CD4-positive, alpha-beta T cell treated with Interleukin-2 at 100 ng/mL for 4 hours (primary cell): ENCODE measurements at places on chromosomes 12 and 14.

- DNase-seq, result no peak
These were observed 137.0 kb upstream of the KRAS start for GRCh38 chr12:25387732-25388050.

GRCh38 chr12:128542844-128543243 is 275.9 kb downstream of the TMEM132C start:
- DNase-seq, result no peak

DNA sequence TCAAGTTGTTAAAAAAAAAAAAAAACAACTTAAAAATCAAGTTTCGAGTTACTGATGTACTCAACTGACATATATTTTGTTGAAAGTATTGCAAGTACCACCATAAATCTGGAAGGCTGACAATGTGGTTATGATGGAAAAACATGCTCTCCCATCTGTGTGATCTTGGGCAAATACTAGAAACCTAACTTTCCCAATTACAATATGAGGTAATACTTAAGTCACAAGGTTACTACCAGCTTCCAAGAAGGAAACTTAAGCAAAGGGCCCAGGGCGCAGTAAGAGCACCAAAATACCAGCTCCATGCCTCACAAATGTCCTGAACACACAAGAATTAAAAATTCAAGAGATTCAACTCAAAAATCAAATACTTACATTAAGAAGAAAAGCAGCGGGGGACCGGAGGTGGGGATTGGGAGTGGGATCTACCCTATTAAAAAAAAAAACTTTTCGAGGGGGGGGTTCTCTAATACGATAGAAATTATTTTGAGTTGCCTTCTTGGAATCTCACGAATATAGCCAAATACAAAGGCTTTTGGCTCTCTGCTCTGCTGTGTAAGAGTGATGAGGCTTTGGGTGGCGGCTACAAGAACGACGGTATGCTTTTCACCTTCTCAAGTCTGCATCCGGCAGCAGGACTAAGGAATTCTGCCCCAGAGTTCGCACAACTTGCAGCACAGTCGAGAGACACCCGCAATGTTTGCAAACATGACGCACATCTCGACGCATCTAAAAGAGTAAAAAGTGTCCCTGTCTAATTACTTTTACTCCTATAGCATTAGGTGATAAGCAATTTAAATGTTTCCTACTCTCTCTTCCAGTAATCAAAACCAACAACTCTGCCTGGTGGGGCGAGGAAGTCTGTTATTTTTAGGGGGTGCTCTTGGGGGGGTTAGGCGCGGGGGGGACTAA is 1.1 kb downstream of the SAV1 start:
- peak; percentile 33 for DNase-seq

DNA sequence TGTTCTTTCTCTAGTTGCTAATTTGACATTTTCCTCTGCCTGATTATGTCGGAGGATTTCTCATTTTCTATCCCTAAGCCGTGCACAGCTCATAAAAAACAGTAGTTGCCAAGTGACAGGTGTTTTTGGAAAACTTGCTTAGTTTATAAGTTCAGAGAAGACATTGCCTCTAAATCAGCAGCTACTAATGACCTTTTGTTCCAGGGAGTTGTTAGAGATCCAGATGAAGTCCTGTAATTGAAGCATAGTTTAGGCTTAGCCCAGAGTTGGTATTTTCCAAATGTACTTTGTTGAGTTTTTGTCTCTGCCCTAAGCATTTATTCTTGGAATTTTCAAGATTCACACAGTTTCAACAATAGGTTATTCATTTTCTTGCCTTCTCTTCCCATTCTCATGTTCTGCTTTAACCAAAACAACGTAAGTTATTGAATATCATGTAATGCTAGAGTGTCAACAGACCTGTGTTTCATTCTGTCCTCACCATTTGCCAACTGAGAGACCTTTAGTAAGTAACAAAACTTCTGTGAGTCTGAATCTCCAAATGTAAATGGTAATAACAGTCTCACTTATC is 110.0 kb upstream of the SLCO1C1 start:
- no peak for DNase-seq

DNA sequence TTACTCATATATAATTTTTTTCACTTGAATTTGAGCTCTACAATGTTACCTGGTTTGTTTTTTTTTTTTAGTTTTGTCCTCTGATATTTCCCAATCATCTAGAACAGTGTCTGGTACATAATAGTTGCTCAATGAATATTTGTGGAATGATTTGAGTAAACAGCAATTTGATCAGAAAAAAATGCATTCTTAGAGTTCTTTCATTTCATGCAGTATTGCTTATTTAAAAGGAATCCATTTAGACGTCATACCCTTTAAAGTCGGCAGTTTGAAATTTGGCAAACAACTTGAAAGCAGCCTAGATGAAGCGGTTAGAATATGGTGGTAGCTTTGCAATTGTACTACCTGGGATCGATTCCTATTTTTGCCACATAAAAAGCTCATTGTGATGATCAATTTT is 140.0 kb downstream of the PDE3A start:
- no peak for DNase-seq

GRCh38 chr14:92495027-92495426 is 18.6 kb upstream of the RIN3 start:
- DNase-seq, result no peak

- DNase-seq, result no peak
These were observed 65.4 kb downstream of the C14orf132 start for GRCh38 chr14:96104469-96105057.

- no peak for DNase-seq
These were observed 297.1 kb upstream of the TBX3 start for GRCh38 chr12:114981036-114981435.

DNA sequence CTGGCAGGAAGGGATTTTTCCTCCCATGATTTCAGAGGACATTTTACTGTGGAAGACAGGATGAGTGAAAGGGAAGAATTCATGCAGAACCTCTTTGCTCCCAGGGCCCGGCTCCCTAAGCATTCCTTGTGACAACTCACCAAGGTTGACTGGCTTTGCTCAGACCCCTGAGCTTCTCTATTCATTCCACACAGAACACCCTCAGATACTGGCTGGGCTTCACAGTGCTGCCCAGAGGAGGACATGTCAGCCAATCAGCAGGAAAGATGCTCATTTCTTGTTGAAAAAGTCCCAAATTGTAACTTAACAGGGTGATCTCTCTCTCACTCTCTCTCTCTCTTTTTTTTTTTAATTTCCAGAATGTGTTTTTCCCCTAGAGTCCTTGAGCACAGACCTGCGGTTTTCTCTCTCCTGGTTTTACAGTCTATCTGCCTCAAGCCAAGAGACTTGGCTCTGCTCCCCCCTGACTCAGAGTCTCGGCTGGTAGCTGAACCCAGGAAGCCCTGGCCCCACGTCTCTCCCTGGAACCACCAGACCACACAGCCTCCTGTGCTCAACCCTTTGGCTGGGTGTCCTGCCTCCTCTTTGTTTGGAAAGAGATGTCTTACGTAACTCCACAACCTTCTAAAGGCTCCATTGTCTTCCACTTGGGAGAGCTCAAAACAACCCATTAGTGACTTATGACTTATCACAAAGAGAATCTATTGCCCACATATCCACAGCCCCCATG is 43.9 kb downstream of the SSPN start:
- DNase-seq, result no peak

GRCh38 chr14:32038876-32039275 is 38.2 kb upstream of the ARHGAP5 start:
- no peak for DNase-seq

DNA sequence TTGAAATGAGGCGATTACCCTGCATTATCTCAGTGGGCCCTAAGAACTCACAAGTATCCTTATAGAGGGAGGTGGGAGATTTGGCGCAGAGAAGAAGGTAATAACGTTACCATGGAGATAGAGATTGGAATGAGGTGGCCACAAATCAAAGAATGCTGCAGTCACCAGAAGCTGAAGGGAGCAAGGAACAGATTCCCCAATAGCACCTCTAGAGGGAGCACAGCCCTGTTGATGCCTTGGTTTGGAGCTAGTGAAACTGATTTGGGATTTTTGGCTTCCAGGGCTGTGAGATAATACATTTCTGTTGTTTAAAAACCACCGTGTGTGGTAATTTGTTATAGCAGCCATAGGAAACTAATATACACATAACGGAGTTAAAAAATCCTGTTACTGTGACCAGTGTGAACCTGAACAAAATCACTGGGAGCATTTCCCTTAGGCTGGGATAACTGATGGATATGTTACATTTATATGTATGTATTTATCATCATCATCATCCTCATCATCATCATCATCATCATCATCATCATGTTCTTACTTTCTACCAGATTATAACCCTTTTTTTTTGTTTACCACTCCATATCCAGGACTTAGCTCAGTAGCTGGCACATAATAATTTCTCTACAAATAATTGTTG is 100.3 kb downstream of the LIN7A start:
- no peak for DNase-seq

- DNase-seq, result no peak
These were observed 10.1 kb downstream of the CCDC92 start for GRCh38 chr12:123962513-123962912.

DNA sequence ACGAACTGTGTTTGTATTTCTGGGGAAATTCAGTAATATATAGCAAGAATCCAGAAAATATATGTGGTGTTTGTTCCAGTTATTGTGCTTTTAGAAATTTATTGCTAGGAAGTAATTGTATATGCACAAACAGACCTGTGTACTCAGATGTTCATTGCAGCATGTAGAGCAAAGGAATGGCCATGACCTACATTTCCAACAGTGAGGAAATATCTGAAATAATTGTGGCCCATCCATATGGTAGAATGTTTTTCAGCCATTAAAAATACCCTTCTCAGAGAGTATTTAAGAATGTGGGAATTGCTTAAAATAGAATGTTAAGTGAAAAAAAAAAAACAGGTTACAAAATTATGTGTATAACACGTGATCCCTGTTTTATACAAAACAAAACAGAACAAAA is 77.3 kb downstream of the TMX1 start:
- no peak for DNase-seq

DNA sequence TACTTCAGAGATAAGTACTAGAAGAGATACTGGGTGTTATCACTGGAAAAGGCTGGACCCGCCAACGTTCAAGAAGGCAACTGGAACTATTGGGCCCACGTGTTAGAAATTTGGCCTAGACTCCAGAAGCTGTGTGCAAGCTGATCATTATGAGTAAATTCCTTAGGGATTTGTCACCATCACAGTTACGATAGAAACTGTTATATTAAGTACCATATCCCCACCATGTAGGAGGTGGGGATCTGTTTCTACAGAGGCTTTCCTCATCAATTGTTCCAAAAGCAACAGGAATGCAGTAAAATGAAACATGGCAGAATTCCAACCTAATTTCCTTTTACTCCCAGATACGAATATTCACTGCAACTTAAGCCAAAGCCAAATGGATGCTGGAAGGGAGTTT is 170.7 kb downstream of the NOVA1 start:
- DNase-seq, result no peak

DNA sequence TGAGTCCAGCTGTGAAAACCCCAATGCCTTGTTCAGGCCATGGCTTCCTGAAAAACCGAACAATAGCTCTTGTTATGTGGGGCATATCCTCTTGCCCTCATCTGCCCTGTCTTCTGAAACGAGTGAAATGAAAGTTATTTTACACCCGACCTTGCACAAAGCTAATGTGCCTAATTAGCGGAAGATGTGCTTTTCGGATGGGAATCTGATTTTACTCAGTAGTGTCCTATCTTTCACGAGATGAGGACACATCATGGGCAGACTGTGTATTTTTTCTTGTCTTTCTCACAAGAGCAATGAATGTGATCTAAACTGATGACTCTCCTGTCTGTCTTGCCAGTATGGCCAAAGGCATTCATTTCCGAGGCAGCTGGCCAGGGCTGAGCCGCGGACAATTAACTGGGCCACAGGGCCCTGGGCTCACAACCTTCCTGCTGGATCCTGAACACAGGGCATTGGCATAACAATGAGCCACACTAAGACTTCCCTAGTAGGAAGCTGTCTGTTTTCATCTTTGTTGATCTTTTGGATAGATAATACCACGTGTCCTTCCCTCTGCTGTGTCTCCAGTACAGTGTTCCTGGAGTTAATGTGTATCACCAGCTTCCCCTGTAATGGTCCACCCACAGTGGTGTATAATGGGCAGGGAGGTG is 86.0 kb upstream of the HIF1A start:
- no peak for DNase-seq

GRCh38 chr12:55736780-55737580 is 5.9 kb upstream of the GDF11 start:
- DNase-seq, result peak; percentile 63

DNA sequence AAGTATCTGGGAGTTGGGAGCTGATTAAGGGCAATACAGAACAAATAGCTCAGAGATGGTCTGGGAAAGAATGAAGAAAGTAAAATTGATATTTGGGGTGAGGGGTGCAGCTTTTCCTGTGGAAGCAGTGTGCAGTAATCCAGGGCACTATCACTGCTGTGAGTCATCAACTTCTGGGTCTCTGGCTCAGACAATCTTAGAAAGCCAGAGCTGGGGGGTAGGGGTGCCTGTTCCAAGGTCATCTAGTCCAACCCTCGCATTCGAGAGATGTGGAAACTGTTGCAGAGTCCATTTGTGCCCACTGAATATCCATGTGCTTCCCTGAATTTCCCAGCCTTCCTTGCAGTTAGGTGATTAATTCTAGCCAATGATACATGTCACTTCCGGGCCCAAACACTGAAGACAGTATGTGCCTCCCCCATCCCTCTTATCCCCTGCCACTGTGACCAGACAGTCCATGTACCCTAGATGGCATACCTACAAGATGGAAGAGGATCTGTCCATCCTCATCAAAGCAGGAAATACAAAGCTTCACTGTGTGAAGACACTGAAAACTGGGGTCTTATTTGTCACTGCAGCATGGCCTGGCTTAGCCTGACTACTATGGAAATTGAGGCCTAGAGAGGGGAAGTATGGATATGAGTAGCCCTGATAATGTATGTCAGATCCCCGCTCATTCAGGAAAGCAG is 51.9 kb downstream of the ZFP36L1 start:
- no peak for DNase-seq

DNA sequence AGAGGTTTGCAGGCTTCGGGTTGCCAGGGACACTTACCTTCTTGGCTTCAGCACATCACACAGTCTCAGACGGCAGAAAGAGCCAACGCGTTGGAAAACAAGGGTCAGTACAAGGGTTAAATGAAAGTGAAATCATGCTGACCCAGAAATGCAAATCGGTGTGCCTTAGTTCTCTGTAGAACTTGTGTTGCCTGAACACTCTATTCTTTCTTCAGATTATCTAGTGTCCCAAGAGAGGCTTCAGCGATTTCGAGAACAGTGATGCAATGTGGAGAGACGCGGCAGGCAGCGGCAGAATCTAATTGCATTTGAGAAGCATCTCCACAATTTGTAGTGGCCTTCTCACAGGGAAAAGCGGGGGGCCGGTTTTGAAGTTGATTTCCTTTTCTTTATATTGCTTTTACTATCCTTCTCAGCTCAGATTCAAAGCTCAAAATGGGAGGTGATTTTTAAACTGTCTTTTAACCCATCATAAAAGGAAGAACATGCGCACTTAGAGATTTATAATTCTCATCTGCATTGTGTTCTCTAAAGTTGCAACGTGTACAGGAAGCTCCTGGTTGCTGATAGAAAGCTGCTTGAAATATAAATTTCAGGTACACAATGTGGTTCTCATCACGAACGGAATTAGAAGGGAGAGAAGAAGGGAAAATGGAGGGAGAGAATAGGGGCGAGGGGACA is 67.8 kb upstream of the EGLN3 start:
- DNase-seq, result peak; percentile 32
